ENCODE measurements at places on chromosomes 5 and 9. TPM values are rescaled to one million over a fixed set of nuclear protein-coding genes. Genes with fewer than 3 reads are reported as not detected.

DNA sequence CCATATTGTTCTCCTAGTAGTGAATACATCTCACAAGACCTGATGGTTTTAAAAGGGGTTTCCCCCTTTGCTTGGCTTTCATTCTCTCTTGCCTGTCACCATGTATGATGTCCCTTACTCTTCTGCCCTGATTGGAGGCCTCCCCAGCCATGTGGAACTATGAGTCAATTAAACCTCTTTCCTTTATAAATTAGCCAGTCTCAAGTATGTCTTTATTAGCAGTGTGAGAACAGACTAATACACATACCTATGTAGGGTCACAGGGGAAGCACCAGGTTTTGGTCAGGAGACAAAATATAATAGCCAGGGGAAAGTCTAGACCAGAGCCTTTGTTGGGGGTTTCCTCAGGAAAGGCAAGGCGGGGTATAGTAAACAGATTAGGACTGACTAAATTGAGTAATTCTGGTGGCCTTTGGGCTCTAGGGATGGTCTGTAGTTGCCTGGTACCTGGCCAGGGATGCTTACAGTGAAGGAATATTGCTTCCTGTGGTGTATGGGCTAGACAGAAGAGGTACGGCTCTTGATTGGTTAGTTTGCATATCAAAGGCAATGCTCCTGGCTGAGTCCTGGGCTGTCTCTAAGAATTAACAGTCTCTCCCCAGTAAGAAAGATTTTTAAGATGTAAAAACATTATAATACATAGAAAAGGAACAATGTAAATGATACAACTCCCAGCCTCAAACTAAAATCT lies 254.5 kb downstream of the ELAVL2 start:
- no peaks in the 10 kb centered on the region for H3K27me3 ChIP-seq
- peaks cover 41% of the 10 kb centered on the region for H3K4me1 ChIP-seq
- H3K27ac ChIP-seq: no peak overlapping the region
- DNase-seq: no peak
- no peaks in the 10 kb centered on the region for H3K36me3 ChIP-seq

- peaks cover 10% of the 10 kb centered on the region for H3K4me1 ChIP-seq
- H3K27ac ChIP-seq: no peak overlapping the region
- DNase-seq: no peak
Observed at GRCh38 chr5:10660135-10660534, 96.3 kb downstream of the ANKRD33B start.

The RPP25L gene
- 23.8 TPM for total RNA-seq

DNA sequence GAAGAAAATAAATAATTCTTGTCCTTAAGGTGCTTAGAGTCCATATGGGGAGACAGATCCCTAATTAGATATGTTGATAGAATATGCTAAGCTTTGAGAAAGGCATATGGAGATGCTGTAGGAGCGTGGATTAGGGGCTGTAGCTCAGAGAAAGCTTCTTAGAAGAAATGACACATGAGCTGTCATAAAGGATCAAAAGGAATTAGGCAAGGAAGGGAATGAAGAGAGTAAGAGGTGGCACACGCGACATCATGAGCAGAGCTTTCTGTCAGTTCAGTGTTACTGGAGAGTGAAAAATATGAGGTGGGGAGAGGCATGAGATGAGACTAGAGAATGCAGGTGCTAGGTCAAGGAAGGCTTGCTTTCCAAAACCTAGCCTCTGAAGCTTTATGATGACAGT lies 118.6 kb downstream of the KIAA0825 start:
- H3K4me3 ChIP-seq: no peak overlapping the region
- no peaks in the 10 kb centered on the region for H3K27me3 ChIP-seq
- H3K4me1 ChIP-seq: no peaks in the 10 kb centered on the region
- H3K27ac ChIP-seq: no peak overlapping the region
- H3K36me3 ChIP-seq: no peaks in the 10 kb centered on the region
- DNase-seq: no peak

DNA sequence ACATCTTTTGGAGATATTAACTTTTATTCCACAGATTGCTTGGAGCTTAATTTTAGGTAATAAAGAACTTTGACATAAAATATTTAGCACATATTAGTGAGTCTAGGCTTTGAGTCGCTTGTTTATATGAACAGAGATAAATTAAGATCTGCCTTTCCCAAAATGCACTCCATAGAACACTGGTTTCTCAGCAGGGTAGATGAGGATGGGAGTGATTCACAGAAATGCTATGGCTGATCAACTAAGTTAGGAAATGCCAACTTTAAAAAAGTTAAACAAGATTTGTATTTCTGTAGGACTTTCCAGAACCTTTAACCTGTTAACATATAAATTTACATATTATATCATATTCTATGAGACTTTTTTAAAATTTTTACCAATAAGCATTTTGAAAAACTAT lies 65.2 kb downstream of the STARD4 start:
- peaks cover 2% of the 10 kb centered on the region for H3K36me3 ChIP-seq
- H3K4me3 ChIP-seq: no peak overlapping the region
- H3K27ac ChIP-seq: no peak overlapping the region
- DNase-seq: no peak

The STC2 gene
- 2.6 TPM for total RNA-seq

GRCh38 chr9:81312346-81312745 lies 377.0 kb downstream of the TLE1 start:
- H3K27me3 ChIP-seq: no peaks in the 10 kb centered on the region
- no peaks in the 10 kb centered on the region for H3K4me1 ChIP-seq
- peaks cover 4% of the 10 kb centered on the region for H3K36me3 ChIP-seq
- H3K27ac ChIP-seq: no peak overlapping the region
- no peak for DNase-seq

DNA sequence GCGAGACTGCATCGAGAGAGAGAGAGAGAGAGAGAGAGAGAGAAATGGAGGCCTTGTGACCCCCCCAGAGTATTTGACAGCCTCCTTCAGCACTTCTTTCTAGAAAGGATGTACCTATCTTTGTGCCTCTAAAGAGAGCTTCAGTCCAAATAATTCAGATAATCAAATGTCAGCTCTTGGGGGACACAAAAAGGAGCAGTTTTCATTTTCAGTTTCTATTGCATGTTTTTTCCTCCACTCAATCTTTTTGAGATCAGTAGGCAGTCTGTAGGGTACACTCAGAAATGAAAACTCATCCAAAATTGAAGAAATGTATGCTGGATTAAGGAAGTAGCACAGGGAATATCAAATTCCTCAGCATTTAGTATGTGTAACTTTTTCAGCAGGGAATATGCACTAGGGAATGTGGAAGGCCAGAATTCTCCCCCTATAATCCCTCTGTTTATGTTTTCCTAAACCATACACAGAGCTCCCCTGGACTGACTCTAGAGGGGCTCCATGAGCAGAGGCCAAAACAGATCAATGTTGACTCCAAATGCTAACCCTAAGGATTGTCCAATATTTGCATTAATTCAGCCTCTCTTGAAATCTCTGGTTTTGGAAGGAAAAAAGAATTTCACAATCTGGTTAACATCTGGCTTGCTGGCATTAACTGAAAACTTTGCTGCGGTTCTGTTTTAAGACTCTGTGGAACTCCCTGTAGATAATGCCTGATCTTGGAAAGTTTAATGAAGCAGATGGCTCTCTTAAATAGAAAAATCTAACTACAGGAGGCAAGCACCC lies 250.1 kb downstream of the CEMIP2 start:
- H3K36me3 ChIP-seq: no peaks in the 10 kb centered on the region
- H3K4me1 ChIP-seq: peaks cover 9% of the 10 kb centered on the region
- no peak overlapping the region for H3K4me3 ChIP-seq

GRCh38 chr9:131299346-131299960 lies 9.9 kb downstream of the PLPP7 start:
- no peak overlapping the region for H3K27ac ChIP-seq
- no peak for DNase-seq
- H3K4me1 ChIP-seq: peaks cover 9% of the 10 kb centered on the region

The SPATA31A3 gene
- not detected for total RNA-seq

DNA sequence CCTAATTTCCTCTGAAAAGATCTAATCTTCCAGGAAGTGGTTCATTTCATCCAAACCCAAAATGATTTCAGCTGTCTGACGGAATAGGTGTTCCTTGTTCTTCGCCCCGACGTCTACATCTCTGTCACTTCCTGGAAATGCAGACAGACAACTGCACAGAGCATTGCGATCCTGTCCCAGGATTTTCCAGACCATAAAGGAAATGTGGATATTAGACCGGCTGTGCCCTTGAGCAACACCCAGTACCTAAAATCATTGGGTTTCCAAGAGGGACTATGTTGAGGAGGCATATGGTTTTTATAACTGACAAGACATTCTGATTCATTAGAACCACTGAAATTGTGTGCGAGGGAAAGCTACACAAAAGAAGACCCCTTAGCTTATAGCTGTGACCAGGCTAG lies 74.2 kb downstream of the MSX2 start:
- no peak for DNase-seq
- H3K27me3 ChIP-seq: peaks cover 6% of the 10 kb centered on the region
- no peak overlapping the region for H3K4me3 ChIP-seq
- H3K4me1 ChIP-seq: no peaks in the 10 kb centered on the region
- H3K36me3 ChIP-seq: no peaks in the 10 kb centered on the region
- H3K27ac ChIP-seq: no peak overlapping the region

The NIM1K gene
- 0.23 TPM for total RNA-seq

The FBXO10 gene
- 25.6 TPM for total RNA-seq

GRCh38 chr5:32202394-32202793 lies 28.3 kb upstream of the GOLPH3 start:
- no peak overlapping the region for H3K4me3 ChIP-seq
- H3K27ac ChIP-seq: no peak overlapping the region
- H3K36me3 ChIP-seq: peaks cover 4% of the 10 kb centered on the region
- H3K4me1 ChIP-seq: no peaks in the 10 kb centered on the region
- no peak for DNase-seq

DNA sequence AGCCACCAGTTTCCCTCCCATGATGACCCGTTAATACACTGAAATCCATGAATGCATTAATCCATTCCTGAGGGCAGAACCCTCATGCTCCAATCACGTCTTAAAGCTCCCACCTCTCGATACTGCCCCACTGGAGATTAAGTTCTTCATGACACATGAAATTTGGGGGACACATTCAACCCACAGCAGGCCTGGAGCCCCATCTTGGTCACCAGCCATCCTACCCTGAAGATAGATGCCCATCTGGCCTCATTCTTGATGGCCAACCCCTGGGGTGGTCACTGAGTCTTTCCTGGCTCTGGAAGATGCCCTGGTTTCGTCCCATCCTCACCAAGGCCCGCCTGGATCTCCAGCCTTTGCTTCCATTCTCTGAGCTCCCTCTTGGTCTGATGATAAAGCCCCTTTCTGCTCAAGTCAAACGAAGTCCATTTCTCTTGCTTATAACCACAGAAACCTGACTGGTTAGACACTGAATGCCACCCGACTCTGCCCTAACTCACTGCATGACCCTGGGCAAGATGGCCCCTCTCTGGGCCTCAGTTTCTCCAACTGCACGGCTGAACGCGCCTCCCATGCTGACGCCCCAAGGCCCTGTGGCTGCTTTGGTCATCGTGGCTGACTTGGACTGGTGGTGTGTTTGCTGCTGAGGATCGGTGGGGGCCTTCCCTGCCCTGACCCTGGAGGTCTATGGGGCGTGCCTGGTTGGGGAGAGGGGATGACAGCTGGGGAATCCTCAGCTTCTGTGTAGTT lies 138.4 kb upstream of the IER5L start:
- no peaks in the 10 kb centered on the region for H3K36me3 ChIP-seq
- DNase-seq: no peak
- H3K4me1 ChIP-seq: peaks cover 30% of the 10 kb centered on the region
- no peaks in the 10 kb centered on the region for H3K27me3 ChIP-seq
- no peak overlapping the region for H3K4me3 ChIP-seq
- H3K27ac ChIP-seq: no peak overlapping the region

DNA sequence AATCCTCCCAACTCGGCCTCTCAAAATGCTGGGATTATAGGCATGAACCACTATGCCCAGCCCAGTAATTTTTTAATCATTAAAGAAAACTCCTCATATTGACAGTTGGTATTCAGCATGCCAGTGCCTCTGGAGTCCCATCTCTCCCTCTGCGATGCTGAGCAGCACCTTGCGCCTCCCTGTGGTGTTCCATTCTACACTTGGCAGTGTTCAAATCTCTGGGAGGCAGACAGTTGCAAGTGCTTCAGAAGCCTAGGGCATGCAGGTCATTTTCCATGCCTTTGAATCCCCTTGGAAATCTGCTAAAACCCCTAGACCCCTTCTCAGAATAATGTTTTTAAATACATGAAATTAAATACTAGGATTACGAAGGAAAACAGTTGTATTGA lies 41.3 kb downstream of the GARNL3 start:
- H3K36me3 ChIP-seq: no peaks in the 10 kb centered on the region
- no peaks in the 10 kb centered on the region for H3K27me3 ChIP-seq
- peaks cover 4% of the 10 kb centered on the region for H3K4me1 ChIP-seq
- no peak for DNase-seq
- H3K27ac ChIP-seq: no peak overlapping the region

GRCh38 chr9:123960366-123960765 lies 30.4 kb upstream of the DENND1A start:
- no peaks in the 10 kb centered on the region for H3K36me3 ChIP-seq
- no peak overlapping the region for H3K4me3 ChIP-seq
- peaks cover 59% of the 10 kb centered on the region for H3K27me3 ChIP-seq
- no peak for DNase-seq
- no peak overlapping the region for H3K27ac ChIP-seq
- no peaks in the 10 kb centered on the region for H3K4me1 ChIP-seq

DNA sequence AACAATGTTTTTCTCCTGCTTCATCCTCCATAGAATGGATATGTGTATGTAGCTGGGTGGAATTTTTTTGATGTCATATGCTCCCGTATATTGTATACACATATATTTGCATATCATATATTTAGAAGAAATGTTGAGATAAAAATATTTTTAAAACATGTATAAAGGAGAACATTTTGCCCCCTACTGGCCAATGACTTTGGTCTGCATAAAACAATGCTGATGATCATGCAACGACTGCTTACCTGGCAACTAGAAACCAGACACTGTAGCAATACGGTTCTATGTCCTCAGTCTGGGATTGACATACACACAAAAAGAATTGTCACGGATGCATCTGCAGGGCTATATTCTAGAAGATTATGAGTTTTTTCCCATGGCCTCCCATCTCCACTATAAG lies 503.6 kb downstream of the ELAVL2 start:
- DNase-seq: no peak
- H3K36me3 ChIP-seq: no peaks in the 10 kb centered on the region
- H3K27ac ChIP-seq: no peak overlapping the region
- peaks cover 5% of the 10 kb centered on the region for H3K4me1 ChIP-seq
- no peak overlapping the region for H3K4me3 ChIP-seq
- H3K27me3 ChIP-seq: no peaks in the 10 kb centered on the region

DNA sequence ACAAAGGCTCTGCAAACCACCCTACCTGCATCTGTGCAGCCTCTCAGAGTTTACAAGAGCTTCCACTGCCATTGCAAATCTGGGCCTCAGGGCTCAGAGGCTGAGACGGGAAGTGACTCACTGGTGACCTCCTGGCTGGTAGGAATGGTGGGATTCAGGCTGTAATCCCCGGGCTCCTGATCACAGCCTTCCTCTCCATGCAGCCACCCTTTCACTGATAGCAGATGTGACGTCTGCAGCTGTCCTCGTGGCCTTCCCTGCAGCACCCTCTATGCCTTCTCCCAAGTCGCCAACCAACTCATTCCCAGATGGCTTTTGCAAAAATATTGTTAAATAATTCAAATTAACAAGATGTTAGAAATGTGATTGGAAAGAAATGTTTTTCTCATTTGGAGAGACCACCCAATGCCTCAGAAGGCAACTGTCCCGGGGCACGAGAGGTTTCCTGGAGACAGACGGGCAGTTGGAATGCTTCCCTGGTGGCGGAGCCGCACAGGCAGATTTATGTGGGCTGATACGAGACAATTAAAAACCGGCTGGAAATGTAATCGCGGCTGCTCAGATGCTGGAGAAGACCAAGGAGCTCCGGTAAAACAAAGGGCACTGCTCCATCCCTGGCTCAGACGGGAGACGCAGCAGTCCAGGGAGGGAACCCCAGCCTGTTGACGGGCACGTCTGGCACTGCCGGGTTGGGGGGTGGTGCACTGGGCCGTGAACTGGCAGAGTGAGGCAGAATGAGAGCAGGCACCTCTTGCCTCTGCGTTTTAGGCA lies 34.4 kb upstream of the SLC25A51 start:
- peaks cover 39% of the 10 kb centered on the region for H3K4me1 ChIP-seq
- peaks cover 4% of the 10 kb centered on the region for H3K27me3 ChIP-seq
- no peaks in the 10 kb centered on the region for H3K36me3 ChIP-seq
- H3K4me3 ChIP-seq: peak overlapping the region; percentile 39

Measured in neural crest cell (in vitro differentiated cells).